ENCODE measurements at places on chromosomes 12 and 14.

GRCh38 chr12:49295082-49295936, at the start of gene PRPH:
Gene PRPH, plus strand, starts transcription at chr12:49295147. Its CDS starts 54 bp downstream, at chr12:49295201.
- DNase-seq: no peak

DNA sequence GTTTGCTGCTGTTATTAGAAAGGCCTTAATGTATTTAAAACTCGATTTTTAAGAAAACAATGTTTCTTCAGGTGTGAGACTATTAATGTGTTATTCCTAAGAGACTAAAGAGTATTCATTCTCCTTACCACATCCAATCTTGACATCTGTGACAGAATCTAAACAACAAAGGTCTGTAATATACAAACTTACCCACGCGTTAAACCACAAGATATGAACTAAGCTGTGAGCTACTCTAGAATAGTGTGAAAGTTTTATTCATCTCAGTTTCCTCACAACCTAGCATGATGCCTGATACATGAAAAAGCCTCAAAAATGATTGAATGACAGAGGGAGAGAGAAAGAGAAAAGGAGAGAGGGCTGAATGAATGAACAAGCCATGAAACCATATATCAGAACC, 117.3 kb upstream of the COCH start:
- no peak for DNase-seq

DNA sequence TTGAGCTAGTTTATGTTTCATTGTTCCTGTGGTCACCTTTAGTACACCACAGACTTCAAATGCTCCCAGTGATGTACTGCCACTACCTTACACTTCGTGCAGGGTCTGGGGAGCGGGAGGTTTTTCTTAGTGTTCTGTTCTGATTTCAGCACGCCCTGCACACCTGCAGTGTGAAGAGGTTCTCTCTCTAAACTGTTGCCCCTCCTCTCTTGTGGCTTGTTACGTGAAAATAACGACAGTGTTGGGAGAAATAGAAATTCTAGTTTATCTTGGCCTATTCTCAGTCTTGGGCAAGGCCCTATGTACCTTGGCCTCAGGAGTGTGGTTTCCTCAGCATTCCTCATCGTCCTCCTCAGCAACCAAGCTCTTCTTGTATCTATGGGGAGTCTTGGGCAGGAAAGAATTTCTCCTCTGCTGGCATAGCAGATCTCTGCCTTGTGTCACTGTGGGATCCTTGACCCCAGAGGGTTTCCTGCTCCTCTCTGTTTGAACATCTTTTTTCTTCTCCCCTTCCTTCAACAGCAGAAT, 48.6 kb downstream of the EIF2S3B start:
- DNase-seq: no peak

- no peak for DNase-seq
These were observed 920.7 kb upstream of the FOXG1 start for GRCh38 chr14:27845902-27846301.

DNA sequence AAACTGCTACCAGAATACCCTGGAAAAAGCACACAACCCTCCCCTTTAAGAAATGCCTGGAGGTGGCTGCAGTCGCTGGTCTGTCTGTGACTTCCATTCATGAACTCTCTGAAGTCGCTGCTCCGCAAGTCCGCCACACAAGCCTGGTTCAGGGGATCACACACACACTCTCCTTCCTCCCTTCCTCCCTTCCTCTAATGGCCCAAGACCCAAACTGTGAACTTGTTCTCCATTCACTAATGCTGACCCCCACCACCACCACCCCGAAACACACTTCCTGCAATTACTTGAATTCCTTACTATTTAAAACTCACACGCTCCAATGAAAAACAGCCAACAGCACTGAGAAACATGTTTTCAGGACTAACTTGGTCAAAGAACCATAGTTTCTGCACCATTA, 1.0 kb upstream of the LMO3 start:
- no peak for DNase-seq

DNA sequence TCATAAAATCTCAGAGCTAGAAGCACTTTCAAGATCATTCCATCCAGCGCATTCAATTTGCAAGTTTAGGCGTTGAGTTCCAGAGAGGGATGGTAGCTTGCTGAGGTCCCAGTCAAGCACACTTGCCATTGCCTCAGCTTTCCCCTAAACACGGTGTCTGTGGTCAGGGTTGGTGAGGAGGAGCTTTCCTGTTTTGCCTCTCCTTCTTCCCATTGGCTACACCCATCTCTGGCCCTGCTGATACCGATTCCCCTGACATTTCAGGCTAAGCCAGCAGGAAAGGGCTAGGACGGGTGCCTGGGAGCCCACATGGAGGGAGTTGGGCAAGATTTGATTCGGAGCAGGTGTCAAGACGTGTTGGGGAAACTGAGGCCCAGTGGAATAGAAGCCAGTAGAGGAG, 9.1 kb downstream of the NFATC4 start:
- no peak for DNase-seq

DNA sequence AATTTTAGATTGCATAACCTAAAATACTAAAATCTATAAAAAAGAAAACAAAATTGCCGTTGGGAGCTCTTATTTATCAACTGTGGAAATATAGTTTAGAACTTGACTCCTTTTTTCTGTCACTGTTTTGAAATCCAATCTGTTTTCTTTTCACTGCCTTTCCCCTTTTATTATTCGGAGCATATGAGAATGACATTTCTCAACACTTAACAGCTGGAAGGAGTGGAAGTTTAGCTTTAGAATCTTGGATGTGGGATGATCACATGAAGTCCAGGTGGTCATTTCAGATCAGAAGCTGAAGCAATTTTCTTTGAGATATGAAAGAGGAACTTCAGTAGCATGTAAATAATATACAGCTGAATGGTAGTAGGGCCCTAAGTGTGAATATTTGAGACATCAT, 16.7 kb downstream of the TRHDE start:
- no peak for DNase-seq

GRCh38 chr12:125014526-125014925, 21.1 kb downstream of the BRI3BP start:
- DNase-seq: no peak

DNA sequence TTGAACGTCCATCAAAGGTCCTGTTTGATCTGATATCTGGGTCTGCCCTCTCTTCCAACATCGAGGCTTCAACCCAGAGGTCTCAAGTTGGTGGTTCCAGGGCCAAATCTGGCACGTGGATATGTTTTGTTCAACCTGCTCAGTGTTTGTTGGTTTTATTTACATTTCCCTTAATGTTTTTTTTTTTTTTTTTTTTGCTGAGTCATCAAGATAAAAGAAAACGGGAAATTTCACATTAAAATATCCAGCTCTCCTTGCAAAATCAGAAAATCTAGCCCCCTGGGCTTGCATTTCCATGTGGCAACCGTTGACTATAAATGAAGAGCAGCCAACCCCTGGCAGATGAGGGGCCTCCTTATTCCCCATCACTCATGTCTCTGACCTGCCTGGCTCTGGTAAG, 765.6 kb upstream of the TBX3 start:
- no peak for DNase-seq

GRCh38 chr12:29582146-29582545, 84.7 kb upstream of the OVCH1 start:
- no peak for DNase-seq

DNA sequence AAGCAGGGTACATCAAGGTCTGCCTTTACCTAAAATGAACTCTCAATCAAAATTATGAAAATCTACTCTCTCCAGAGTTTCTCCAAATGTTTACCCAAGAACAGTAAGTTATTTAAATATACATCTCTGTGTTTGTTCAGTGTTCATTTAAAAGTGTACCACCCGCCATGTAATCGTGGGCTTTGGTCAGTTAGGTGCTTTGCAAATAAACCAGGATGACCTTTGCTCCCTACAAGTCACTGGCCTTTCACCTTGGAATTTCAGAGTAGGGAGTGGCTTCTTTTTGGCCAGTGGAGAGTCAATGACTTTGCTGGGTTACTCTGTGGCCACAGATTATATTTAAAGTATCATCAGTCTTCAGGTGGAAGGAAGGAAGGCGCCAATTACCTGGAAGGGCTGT, 74.6 kb upstream of the PTPRB start:
- DNase-seq: no peak

DNA sequence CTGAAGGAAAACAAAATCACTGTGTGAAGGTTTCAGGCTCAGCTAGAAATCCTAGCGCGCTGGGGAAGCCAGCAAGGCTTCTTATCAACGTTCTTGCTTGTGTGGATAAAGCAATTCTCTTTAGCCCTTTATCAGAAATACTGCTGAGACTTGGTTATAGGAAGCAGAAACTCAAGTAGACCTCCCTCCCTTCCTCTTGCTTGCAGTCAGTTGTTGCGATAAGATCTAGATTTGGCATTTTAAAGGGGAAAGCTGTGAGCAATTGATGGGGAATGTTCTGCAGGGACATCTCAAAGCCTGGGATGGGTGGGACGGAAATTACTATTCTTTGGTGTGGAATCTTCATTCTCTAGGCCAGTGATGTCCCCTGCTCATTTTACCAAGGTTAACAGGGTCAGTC, 76.4 kb upstream of the ANO4 start:
- DNase-seq: no peak
